ENCODE measurements at places on chromosomes 3 and 15.
A peak's percentile ranks its signal among the peaks of the same experiment; 100 is the strongest.

- DNase-seq = no peak
Measured at GRCh38 chr3:100270215-100270583, 9.4 kb downstream of the TBC1D23 start.

GRCh38 chr15:94421706-94422105 lies 190.3 kb downstream of the MCTP2 start:
- DNase-seq = no peak

DNA sequence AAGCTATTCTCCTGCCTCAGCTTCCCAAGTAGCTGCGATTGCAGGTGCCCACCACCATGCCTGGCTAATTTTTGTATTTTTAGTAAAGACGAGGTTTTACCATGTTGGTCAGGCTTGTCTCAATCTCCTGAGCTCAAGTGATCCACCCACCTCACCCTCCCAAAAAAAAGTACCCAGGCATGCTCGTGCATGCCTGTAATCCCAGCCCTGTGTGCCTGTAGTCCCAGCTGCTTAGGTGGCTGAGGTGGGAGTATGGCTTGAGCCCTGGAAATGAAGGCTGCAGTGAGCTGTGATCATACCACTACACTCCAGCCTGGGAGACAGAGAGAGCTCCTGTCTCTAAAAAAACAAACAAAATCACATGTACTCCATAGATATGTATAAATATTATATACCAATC lies 176.5 kb downstream of the SOX2 start:
- DNase-seq = no peak

DNA sequence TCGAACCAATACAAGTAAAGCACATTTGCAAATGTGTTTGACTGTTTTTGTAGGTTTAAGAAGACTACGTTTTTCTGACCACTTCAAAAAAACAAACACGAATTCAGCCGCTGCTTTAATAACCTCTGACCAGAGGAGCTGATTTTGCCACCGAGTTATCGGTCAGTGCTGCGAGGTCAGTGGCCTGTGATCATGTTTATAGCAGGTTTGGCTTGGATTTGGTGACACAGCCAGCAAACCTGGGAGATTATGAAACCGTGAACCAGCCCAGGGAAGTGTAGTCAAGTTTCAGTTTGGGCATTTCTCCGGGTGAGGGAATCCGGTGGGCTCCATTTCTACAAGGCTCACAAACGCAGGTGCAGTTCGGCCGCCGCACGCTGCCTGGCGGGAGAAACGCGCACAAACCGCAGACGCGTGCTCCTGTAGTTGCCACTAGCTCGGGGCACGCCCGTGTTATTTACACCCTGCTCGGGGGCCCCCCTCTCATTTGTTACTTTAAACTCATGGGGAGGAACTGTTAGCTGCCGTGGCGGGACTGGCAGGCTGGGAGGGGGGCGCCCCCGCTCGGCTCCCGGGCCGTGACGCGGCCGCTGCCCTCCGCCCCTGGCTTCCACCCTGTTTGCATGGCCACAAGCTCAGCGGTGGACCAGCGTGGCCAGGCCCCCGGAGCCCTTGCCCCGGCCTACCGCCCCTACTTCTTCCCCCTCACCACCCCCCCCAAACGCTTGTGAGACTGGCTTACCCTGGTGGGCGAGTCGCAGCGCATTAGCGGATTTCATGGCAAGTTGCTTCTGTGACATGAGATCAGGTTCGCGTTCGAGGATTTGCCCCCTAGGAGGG lies 13.6 kb upstream of the ONECUT1 start:
- DNase-seq = no peak

DNA sequence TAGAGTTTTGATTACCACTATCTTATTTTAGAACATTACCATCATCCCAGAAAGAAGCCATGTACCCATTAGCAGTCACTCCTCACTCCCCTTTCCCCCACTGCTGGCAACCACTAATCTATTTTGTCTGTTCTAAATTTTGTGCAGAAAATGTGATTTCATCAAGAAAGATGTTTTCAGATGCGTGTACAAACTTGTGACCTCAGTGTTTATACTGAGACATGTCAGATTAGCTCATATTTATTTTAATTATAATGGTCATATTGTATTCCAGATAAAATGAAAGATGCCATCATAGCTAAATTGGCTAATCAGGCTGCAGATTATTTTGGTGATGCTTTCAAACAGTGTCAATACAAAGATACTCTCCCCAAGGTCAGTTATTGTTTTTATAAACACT lies 27.8 kb downstream of the PDCD6IP start:
- no peak for DNase-seq

- no peak for DNase-seq
Measured at GRCh38 chr15:95091444-95091843, 860.1 kb downstream of the MCTP2 start.

DNA sequence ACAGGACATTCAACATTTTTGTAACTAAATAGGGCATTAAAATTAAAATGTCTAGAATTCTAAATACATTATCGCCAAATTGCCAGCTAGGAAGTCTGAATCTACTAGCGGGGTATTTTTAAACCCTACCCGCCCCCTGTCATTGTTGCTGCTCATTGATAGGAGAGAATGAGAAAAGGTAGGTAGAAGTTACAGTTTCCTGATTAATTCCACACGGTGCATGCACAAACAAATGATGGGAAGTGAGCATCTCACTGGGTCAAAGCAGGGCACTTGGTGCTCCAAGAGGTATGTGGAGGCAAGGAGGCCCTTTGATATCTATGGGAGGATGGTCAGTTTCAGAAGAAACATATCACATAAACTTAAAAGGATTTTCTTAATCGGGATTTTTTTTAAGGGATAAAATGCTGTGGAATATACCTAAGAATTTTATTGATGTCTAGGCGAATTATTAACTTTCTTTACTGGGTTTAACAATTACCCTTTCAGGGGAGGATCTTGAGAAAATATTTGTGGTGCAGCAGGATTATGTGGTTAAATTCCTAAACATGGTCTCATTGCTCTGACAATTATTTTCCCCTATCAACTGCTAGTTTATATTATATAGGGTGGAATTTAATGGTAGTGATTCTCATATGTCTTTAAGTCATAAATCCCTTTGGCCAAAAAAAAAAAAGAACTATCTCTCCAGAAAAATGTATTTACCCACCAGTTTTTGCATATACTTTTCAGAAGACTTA lies 236.0 kb upstream of the GOLGA6L4 start:
- no peak for DNase-seq

DNA sequence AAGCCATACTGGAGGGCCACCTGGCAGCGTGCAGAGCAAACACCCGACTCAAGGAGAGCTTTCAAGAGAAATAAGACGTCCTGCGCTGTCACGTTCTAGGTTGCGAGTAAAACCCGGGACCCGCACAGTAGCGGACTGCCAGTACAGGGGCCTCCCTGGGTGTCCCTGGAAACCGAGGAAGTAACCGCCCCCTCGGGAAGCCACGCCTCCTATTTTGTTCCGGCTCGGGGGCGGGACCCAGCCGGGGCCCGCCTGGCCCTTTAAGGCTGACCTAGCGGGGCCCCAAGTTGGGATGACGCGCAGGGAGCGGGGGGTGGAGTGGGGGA lies 218 bp upstream of the MAPKAPK3 start:
- DNase-seq = peak; percentile 13

Data from NCI-H2107 (cell line).